ENCODE measurements at places on chromosomes 7 and 10.

- no peak for DNase-seq
These were observed 1214.1 kb downstream of the SORCS1 start for GRCh38 chr10:105950410-105950809.

DNA sequence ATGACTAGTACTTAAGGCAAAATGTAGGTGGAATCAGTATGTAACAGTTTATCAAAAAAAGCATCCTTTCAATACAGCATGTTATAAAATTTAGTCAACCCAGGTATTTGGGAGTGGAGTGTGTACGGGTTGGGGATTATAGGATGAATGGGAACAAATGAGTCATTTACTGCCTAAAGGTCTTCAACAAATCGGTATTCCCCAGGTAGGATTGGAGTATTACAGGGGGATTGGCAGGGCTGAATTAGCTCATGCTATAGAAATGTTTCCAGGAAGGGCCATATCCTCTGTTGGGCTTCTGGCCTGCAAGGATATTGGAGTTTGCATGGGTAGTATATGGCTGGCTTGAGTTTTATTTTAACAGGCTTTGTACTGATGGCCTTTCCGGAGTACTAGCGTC lies 723.7 kb downstream of the SORCS1 start:
- no peak for DNase-seq

DNA sequence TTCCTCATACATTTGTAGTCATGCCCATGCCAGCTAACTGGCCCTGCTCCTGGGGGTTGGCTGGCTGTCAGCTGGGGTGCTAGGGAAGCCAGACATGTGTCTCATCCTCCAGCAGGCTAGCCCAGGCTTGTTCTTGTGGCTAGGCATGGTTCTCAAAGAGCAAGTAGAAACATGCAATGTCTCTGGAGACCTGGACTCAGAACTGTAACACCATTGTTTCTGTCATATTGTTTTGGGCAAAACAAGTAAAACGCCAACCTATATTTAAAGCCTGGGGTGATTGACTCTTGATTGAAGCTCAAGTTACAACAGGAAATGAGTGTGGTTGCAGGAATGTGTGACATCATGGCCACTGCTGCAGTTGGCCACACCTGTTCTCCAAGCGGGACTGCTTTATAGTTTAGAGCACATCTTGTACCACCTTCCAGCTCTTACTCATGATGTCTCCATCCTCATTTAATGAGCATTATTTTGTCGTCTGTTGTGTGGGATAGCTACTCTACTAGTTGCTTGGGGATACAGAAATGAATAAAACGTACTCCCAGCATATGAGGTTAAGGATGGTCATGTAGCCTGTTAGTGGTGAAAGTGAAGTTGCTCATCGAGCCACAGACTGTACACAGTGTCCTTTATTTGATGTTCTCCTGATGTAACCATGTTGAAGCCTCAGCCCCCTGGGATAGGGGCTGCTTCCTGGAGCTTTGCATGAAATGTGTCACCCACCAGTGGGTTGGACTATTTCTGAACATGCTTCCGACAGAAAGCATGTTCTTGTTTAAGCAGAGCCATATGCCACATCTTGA lies 168.4 kb downstream of the SORCS3 start:
- no peak for DNase-seq

DNA sequence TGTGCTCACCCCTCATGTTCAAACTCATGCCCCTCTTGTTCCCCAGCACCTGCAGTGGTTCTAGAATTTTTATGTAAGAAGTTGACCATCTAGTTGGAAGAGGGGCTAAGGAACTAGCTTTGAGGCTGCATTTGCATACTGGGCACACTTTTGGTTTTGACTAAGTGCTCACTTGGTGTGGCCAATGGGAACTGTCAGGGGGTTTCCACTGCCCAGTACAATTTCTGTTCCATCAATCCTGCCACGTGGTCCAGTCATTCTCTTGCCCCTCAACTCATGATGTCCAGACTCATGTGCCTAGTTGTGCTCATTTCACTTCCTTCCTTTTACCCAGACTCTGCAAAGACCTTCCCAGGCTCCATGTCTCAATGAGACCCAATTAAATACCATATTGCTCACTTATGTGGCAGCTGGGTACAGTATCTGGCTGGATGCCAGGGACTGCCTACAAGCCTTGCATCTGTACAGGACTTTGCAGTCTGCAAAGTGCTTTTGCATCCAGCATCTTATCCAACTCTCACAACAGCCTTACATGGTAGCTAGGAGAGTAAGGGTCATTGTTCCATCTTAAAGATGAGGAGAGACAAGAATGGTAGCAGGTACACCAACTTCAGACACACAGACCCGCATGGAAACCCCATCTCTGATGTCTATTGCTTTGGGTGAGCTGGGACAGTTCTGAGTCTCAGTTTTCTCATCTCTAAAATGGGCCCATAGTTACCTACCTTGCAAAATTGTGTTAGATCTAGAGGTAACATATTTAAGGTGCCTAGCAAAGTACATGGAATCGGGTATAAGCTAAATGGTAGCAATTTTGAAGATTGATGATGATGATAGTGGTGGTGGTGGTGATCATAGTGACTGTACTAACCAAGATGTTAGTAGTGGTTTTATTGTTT lies 30.1 kb upstream of the KCNMA1 start:
- DNase-seq: no peak

DNA sequence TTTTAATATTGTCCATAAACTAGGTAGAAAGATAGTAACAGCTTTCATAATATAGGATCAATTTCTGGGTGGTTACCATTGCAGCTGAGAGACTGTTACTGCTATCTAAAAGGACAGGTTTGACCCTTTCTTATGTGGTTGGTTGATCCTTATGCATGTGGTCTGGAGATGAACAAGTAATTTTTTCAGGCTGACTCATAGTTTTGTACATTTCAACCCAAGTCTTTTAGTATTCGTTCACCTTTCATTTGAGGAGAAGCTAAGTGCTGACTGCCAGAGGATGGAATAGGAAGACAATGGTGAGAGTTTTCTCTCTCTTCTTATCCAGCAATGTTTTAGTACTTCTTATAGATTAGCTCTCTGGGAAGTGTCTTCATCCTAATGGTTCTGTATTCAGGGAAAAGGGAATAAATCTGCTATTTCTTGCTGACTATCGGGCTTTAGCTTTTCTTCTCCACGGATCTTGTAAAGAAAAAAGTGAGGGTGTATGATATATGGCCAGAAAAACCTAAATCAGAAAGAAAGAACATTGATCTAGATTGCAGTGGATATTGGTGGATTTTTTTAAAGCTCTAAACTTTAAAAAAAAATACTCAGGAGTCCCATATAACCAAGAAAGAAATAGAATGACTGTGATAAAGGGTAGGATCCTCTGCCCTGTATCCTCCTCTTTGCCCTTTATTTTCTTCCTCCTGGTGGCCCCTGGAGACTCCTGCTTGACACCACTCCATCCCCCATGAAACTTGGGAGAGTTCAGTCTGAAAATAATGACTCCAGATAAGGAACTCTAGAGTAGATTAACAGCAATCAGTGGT lies 88.0 kb downstream of the CPED1 start:
- no peak for DNase-seq

DNA sequence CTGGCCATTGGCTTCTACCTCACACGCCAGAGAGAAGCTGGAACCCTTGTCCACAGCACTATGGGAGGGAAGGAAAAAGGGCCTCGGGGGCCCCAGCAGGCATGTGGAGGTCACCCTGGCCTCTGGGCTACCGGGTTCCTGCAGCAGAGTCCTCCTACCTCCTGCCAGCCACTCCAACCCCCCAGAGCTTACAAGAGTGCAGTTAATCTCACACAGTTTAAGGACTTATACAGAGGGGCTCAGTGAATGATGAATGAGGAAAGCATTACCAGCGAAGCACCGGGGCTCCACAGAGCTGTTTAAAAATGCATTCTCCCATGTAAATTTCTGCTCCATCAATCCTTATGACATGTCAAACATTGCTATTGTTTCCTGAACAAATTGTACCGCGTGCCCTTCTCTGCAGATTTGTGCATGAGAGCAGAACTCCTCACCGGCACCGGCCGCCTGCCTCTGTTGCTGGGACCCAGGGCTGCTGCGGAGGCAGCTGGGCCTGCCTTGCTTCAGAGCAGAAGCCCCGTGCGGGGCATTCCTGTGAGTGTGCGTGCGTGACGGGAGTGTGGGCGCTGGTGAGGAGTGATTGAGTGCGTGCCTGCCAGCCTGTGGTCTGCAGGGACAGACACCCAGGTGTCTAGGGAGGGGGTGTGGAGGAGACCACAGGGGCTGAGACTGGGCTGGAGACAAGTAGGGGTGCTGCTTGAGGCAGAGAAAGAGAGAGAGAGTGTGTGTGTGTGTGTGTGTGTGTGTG lies 52.8 kb downstream of the C10orf105 start:
- no peak for DNase-seq

DNA sequence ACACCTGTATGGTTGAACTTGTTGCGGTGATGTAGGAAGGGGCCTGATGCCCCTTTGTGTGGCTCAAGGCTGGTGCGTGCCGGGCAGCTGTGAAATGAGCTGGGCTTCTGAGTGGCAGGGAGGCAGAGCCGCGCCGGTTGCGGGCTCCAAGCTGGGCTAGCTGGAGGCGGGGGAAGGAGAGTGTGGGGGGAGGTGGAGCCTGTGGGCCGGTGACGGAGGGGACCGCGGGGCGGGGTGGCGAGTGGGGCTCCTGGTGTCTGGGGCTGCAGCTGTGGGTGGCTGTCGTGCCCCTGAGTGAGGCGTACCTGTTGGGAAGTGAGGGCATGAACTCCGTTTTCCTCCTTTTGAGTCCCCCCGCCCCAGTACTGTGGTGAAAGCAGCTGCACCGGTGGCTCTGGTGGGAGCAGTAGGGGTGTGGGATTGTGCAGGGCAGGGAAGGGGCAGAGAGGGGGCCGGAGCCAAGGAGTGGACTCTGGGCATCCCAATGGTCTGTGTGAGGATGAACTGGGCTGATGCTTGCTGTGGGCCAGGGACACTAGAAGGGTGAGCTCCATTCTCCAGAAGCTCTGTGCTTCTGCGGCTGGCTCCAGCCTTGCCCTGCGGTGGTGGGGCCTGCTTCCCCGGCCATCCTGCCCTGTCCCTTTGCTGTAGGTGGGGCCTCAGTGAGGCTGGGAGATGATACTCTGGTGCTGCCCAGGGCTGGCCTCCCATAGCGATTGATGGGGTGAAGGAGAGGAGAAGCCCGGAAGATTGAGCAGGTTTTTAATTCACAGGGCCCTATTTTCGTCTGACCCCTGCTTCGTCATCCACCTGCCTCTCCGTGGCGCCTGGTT lies 41.7 kb downstream of the INPP5A start:
- no peak for DNase-seq

GRCh38 chr7:33698041-33698440 lies 207.3 kb upstream of the BMPER start:
- no peak for DNase-seq

DNA sequence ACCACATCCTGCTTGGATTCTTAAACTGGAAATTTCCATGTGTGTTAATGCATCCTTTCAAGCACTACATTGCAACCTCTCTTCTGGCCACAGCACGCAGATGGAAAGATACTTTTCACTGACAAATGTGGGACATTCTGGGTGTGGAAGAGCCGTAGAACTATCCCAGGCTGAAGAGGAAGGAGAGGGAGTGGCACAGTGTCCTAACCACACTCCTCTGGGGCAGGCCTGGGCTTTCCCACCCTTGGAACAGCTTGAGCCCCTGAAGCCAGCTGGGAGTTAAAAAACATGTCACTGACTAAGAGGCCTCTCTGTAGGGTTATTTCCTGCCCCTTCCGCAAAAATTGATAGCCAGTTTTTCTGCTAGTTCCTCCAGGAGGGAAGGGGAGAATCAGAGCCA lies 34.0 kb upstream of the DNMBP start:
- DNase-seq: no peak

DNA sequence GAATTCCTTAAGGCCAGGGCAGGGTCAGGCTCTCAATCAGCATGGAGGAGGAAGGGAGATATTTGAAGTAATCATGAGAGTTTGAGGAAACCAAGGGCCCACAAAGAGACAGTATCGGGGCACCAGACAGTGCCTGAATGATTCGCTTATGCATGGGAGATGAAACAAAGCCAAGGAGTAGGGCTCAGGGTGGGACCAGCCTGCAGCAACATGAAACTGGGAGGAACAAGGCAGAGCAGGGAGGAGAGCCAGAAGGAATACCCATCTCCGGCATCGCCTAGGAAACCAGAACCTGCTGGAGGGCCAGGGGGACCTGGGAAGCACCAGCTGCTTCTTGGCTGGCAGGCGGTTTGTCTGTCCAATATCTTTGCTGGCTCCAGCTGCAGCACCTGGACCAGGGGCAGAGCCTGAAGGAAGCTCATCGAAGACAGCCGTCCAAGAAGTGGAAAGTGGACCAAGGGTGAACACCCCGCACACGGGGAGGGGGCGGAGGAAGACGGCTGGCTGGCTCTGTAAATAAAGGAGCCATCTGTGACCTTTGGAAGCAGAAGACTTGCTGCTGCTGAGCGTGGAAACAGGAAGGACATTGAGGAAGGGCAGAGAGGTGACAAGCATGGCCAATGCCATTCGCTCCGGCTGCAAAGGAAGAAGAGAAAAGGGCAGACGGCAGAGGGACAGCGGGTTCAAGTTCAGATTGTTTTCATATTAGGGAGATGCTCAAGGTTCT lies 34.4 kb upstream of the ECHDC3 start:
- no peak for DNase-seq

DNA sequence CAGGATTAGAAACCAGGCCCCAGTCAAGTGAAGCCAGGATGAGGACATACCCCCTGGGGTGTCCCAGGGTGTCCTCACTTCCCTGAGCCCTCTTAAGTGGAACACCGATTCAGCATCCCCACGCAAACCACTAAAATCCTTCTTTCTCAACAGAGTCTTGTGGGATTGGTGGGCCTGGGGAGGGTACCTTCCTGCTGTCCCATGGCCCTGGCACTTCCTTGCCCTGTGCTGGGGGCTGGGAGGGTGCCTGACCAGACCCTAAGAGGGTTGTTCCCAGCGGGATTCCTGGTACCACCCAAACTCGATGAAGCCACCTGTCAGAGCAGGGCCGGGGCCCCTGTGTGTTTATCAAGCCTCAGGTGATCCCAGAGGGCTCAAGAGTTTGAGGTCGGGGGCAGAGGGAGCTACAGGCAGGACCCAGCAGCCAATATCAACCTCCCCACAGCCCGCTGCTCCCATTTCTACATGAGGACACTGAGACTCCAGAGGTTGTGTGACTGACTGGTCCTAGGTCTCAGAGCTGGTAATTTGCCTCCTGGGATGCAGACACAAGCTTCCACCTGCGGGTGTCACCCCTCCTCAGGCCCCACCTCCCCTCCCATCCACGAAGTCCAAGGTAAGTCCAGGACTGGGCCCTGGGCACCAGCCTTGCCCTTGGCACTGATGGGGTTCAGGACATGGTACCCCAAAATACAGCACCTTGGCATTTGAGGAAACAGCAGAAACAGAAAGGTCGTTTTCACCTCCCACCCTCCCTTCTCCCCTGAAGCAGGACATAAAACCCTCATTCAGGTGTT lies 31.4 kb downstream of the OAT start:
- no peak for DNase-seq

GRCh38 chr7:130486114-130486953 lies 5.6 kb upstream of the MEST start:
- peak; percentile 24 for DNase-seq

GRCh38 chr10:123995461-123996131 lies 97.8 kb downstream of the CHST15 start:
- no peak for DNase-seq

- DNase-seq: no peak
These were observed 28.1 kb downstream of the ST8SIA6 start for GRCh38 chr10:17426263-17426750.

- no peak for DNase-seq
These were observed 401.6 kb downstream of the SUGCT start for GRCh38 chr7:40536421-40536820.
